ENCODE measurements at places on chromosomes 4 and X.

DNA sequence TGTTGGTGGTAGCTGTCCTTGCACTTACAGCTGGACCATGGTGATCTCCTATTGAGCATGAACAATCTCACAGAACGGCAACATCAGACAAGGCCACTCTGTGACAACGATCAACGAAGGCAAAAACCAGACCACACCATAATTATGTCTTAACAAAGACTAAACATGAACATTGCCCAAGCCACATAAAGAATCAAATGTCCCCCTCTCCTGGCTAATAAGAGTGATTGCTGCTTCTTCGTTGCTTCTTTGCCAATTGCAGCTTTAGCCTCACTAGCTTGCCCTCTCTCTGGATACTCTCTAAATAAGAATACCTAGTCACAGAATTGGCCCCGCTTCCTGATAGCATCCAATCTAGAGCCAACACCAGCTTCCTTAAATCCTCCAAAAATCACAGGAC, 41.5 kb upstream of the PGRMC1 start:
- DNase-seq: no peak

- DNase-seq: no peak
Observed at GRCh38 chr4:59979061-59979460, 1221.1 kb upstream of the ADGRL3 start.

DNA sequence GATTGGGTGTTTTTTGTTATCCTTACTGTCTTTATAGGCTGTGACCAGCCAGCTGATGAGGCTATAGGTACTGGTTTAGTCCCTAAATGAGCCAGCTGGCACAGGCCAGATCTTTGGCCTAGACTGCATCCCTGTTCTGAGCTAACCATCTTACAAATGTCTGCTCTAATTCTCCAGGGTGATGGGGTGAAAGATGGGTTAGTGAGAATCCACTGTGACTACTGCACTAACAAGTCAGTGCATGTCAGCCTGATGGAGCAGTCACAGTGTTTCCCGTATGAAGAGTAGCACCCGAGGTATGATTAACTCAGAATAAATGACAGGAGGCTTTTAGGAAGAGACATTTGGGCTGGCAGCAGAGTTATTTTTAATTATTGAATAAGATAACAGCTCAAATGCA, 181.0 kb downstream of the DCTD start:
- no peak for DNase-seq

GRCh38 chrX:133376422-133376821, 38.9 kb downstream of the GPC4 start:
- DNase-seq: no peak

DNA sequence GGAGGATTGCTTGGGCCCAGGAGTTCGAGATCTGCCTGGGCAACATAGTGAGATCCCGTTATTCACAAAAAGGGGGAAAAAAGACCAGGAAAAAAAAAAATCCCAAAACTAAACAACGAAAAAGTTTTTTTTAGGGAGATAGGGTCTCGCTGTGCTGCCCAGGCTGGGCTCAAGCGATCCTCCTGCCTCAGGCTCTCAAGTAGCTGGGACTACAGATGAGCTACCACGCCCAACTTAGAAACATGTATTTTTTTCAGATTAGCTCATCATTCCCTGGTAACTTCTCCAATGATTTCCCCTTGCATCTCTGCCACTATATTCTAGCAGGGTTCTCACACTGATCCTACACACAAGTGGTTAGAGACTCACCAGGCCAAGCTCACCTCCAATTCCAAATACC, 24.4 kb upstream of the IRAK1 start:
- DNase-seq: no peak

DNA sequence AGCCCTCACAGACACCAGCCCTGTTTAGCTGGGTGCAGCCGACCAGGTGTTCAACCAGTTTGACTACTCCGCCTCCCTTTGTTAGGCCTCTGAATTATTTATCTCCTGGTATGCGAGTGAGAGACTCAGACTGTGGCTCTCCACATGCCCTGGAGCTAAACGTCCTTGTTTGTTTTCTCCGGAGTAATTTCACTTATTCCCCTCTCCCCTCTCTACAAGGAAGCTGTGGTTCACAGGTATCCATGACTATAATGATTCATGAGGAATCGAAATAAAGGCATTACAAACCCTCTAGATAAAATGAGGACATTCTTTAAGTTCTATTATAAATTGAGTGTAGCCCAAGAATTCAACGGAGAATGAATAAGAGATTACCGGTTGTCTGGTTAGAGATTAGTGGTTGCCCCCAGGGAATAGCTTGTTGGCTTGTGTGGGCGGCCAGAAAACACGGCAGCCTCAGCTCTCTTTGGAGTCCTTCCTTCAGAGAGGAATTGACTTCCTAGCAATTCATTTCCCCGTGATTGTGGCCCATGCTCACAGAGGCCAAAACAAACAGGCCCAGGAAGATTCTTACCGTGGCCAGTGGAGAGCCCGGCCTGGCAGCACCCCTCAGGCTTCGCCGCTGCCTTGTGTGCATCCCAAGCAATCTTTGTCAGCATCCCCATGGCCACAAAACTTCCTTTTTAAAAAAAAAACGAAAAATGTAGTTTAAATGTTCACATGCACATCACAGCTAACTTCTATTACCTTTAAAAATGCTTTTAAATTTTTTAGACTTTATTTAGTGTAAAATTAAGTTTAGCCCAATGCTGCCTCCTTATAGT, 60.2 kb upstream of the CBR4 start:
- DNase-seq: no peak

DNA sequence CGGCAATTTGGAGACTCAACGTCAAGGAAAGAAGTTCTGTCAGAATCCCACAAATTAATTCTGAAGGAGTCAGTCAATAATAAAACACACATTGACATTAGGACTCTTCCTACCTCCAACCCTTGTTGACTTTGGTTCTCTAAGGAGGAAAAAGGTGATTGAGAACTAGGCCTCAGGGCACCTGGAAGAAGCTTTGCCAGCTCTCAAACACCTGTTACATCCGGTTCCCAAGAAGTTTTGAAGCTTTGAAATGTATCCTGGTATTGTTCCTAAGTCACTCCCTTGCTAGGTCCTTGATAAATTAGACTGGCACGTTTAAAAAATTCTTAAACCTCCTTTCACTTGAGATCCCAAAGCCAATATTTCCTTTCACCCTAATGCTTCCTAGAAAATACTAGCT, 1.7 kb upstream of the CCDC160 start:
- DNase-seq: no peak

GRCh38 chr4:120158841-120159463, 92.3 kb upstream of the MAD2L1 start:
- no peak for DNase-seq

DNA sequence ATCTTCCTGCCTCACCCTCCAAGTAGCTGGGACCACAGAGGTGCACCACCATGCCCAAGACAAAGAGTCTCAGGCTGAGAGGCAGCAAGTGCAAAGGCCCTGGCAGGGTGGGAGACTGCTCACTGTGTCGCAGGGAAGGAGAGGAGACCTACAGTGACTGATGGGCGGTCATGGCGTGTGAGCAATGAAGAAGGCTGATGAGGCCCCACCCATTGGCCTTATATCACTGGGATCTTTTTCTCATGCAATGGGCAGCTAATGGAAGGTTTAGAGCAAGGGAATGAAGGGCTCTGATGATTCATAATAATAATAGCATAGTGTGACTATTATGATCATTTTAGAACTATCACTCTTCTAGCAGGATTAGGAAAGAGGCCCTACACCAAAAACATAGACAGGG, 20.9 kb downstream of the FAM9C start:
- DNase-seq: no peak

- no peak for DNase-seq
Observed at GRCh38 chr4:48639807-48640206, 140.3 kb downstream of the FRYL start.

GRCh38 chrX:136714626-136715599, 65.8 kb downstream of the ARHGEF6 start:
- DNase-seq: no peak

DNA sequence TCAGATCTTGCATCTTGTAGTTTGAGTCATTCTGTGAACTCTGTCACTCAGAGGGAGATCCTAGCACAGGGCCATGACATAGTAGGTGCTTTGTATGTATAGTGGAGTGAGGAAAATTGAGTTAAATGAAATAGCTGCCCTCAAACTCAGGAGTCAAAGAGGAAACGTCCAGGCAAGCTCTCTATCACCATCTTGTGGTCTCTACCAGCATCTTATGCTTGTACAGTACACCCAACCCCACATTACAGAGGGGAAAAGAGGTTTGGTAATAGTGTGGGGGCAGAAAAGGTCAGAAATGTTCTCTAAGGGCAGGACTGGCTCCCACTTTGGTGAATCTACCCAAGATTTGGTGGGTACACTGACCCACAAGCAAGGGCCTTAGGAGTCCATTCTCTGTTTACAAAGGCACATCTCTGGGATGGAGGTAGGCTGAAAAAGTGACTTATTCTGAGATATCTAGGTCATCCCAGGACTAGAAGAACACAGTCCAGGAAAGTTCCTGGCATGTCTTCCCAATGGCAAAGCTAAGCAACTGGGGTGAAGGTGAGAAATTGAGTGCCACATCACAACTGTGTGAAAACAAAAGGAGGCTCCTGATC, 131.8 kb downstream of the OR13H1 start:
- no peak for DNase-seq
